OCI-M1 (cell line): ENCODE measurements at places on chromosomes 4 and X.

GRCh38 chr4:101086801-101087586, 260.3 kb downstream of the PPP3CA start:
- no peak for DNase-seq

DNA sequence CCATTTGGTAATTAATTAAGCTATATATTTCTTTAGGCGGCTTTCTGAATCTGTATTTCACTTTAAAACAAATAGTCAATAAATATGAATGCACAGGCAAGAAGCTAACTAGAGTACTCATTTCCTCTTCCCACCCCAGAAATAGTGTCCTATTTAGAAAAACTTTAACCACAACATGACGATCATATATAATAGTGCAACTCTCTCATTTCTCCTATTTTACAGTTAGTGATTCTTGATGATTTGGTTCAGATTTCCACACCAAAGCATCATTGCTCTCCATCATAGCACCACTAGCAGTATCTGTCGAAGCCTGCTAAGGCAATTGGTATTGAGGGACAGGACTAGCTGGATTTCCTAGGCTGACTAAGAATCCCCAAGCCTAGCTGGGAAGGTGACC, 184.0 kb upstream of the GALNTL6 start:
- no peak for DNase-seq

GRCh38 chr4:85474818-85475630, at the start of gene ARHGAP24:
ARHGAP24 (plus strand) TSS chr4:85475150.
- peak; percentile 94 for DNase-seq

DNA sequence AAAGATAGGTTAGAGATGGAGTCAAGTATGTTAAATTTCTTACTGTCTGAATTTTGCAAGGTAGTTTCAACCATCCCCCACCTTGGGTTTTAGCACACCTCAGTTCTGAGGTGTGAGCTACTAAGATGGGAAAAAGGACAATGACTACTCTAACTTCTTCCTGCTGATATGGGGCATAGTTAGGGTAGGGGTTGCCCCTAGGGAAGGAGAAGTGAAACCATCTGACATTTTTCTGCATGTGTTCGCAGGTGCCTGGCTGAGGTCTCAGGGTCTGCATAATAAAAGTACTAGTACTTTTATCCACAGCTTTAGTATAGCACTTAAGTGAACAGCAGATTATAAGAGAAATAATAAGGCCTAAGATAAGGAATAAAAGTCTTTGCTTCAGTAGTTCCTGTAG, 129.5 kb upstream of the CYSLTR1 start:
- no peak for DNase-seq

DNA sequence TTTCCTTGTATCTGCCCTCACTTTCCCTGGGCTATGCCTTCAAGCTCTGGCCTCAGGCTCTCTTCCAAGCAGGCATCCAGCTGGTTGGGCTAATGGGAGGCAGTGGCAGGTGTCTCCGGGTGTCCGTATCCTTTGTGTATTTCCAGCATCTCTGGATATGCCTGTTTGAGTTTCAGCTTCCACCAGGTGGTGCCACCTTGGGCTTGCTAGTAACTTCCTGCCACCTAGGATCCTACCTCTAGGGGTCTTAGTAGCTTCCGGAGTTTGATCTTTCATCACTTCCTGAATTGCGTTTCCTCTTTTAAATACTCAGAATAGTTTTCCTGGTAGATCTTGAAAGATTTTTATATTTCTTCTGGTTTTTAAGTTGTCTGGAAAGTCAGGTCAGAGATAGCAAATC, 23.2 kb upstream of the ANOS1 start:
- peak; percentile 1 for DNase-seq

DNA sequence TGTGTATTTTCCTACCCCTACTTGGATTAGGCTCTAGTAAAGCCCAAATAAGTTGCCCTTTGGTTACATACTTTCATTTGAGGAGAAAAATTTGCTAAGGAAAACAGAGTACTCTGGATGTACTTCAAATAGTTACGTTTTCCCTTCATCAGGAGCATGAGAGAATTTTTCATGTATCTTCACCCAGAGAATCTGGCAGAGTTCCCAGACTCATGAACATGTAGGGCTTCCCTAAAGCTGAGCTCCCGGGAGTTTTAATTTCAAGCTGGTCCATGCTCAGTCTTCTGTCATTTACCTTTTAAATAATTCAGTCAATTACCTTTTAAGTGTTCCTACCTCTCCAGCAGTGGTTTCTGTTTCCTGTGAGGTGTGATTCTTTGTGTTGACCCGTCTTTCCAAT, 367.5 kb upstream of the GRID2 start:
- DNase-seq: peak; percentile 9

- DNase-seq: no peak
Measured at GRCh38 chrX:107551546-107551945, 76.8 kb upstream of the PRPS1 start.

- DNase-seq: no peak
Measured at GRCh38 chr4:110621328-110621812, 1.5 kb downstream of the PITX2 start.

GRCh38 chrX:40281336-40282005, 183.7 kb upstream of the BCOR start:
- DNase-seq: peak; percentile 3

DNA sequence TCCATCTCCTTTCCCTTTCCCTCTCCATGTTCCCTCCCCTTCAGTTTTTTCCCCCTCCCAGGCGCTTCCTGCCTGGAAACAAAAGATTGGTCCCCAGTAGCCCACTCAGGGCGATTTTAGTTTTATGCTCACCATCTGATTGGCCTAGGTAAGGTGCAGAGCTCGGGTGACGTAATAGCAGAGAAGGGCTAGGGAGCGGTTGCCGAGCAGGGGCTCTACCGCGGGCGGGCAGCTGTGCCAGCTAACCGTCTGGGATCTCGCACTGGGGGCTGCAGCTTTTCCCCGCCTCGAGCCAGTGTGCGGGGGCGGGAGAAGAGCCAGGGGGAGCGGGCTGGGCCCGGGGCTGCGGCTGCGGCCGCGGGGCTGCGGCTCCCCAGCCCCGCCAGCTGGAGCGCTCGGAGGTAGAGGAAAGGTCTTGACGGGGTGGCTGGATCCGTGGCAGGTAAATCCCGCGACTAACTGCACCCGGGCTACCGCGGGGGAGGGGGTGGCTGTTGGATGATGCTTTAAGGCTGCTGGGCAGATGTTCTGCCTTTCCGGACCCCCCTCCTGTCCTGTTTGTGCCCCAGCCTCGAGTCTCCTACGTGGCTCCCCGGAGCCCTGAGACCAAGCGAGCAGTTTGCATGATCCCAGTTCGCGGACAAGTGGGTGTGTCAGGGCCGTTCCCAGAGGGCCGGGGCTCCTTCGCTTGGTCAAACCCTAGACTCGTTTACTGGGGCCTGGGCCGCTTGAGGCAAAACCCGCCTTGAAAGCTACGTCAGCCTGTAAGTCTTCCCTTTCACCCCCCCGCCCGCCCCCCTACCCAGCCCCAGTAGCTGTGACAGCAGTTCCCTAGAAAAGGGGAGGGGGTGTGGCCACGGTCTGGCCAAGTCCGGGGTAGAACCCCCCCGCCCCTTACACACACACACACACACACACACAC, at the start of gene PAK3:
PAK3 (plus strand) TSS at position 218 of the 922 bp plus-strand sequence. CDS start 26,913 bp downstream, outside the sequence.
- no peak for DNase-seq

GRCh38 chr4:187208651-187209050, 485.0 kb upstream of the FAT1 start:
- no peak for DNase-seq

- DNase-seq: no peak
Measured at GRCh38 chrX:148459343-148459742, 41.1 kb upstream of the AFF2 start.

GRCh38 chr4:170005472-170005871, 20.7 kb downstream of the MFAP3L start:
- no peak for DNase-seq

- no peak for DNase-seq
Measured at GRCh38 chrX:90883479-90883878, 551.2 kb upstream of the PABPC5 start.

DNA sequence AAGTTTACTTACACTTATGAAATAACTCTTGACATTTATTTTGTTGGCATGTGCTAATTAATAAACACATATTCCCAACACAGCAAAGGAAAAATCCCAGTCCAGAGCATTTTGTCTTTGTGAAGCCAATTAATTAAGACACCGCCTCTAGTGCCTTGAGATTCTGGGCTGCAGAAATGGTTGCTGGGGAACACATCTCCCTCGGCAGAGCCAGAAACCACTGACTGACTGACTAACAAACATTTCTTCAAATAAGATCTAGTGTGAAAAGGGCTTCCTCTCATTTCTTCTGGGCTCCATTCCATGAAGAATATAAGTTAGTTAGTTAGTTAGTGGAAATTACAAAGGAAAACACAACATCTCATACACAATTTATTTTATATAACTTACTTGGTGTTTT, 28.4 kb upstream of the NAP1L5 start:
- no peak for DNase-seq
